ENCODE measurements at places on chromosomes 2 and 18.

GRCh38 chr2:179613701-179614100 is 247.7 kb downstream of the ZNF385B start:
- DNase-seq: no peak

GRCh38 chr2:176095421-176095820 is 2.9 kb downstream of the HOXD13 start:
- no peak for DNase-seq

DNA sequence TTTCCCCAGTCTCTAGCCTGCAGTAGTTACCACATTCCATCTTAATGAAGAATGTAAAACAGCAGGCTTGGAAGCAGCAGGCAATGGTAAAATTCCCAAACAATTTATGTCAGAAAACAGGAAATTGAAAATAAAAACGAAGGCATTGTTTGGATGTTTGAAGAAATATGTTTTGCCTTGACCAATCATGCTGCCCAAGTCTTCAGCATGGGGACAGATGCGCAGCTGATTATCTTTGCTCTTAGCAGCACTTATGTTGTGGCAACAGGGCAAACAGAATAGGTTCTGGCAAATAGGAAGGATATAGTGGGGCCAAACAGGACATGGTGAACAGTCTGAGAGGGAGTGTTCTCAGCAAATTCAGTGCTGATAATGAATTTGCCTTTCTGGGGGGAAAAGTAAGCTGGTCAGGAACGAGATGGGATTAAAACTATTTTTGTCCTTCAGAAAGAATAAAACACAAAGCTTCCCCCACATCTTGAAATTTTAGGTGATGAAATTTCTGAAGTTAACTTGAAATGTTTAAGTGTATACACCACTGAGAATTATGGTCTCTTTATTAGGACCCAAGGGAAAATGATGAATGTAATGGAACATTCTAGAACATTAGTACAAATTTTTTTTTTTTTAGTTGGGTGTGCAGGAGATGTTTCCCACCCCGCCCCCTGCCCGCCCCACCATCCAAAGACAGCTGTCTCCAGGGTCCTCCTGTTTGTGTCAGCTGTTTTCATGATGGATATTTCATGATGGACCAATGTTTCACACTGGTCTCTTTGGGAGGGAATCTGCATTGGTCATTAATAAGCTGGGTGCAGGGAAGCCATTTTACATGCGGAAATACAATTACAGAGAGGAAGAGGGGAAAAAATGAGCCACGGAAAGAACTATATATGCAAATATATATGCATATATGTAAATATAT is 239.5 kb upstream of the REV1 start:
- DNase-seq: peak; percentile 84

DNA sequence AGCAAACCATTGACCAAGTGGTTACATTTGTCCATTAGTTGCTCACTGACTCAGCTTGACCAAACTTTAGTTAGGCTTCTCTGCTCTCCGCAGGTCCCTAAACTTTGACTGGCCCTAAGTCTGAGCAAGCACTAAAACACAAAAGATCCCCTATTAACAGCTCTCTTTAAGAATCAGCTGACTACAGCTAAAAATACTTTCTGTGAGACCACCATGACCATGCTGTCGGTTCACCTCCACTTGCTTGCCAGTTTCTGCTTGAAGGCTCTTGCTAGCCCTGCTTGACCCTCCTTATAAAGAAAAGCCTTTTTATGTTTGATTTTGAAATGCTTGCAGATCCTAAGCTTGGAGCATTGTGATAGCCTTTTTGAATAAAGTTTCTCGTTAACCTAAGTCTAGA is 40.4 kb upstream of the RIT2 start:
- DNase-seq: no peak

DNA sequence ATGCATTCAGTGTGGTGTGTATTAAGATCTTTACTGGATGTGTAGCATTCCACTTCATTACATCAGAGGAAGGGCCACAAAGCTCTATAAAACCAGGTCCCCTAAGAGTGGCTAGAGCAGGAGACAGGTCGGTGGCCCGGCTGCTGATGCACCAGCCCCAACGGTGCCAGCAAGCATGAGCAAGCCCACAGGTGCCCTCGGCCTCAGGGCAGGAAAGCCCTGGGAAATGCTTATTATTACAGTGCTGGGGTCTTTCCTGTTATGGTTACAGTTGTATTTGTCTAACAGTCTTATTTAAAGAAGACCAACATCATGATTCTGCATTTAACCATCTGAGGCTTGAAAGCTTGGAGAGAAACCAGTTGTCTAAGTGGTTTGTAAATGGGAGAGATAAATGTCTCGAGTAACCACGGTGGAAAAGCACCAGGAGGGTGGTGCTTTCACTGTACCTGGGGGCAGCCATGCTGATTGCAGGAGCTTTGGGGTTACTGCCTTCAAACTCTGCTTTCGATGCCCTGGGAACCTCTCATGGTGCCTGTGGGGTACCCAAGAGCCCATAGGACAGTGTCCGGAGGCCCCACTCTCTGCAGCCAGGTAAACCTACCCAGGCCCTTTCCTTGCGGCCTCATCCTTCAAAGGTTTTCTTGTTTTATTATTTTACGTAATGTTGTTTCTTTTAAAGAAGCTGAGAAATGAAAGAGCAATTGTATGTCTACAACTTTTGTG is 133.1 kb downstream of the SH3RF3 start:
- DNase-seq: no peak

DNA sequence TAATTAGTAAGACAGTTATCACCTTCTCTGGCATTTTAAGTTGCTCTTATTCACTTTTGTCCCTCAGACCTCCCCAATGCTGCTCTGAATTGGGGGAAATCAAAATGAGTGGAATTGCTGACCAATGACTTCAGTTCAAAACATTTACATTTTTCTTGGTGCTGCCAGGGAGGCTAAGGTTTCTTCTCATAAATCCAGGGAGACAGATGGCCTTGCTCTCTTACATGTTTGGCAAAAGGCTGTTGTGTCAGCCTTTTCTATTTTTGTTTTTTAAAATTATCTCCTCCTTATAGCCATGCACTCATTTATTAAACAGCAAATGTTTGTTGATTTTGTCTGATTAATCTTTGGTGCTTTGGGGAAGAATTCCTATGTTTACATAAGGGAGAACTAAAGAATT is 82.0 kb downstream of the GALNT13 start:
- no peak for DNase-seq

GRCh38 chr18:44156126-44156525 is 524.6 kb upstream of the SETBP1 start:
- no peak for DNase-seq

- DNase-seq: no peak
These were observed at the start of gene VIT for GRCh38 chr2:36696533-36696932. TSS of gene VIT (plus strand) at chr2:36696707. CDS start at chr2:36716371, 19,664 bp downstream.

DNA sequence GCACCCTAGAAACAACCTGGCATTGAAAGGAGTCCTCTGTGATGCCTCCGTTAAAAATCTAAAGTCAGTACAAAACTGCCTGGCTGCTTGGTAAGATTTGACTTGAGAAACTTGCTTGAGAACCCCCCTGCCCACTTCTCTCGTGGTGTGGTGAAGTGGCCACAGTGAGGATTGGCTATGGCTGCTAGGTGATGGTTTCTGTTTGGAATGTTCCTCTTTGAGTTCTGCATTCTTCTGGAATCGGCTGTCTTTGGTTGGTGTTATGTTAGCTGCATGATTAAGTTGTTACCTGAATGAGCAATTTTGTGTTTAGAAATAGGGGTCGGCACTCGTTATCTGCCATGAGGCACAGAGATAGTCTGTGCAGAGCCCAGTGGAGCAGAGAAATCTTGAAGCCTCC is 21.7 kb upstream of the SAG start:
- no peak for DNase-seq

DNA sequence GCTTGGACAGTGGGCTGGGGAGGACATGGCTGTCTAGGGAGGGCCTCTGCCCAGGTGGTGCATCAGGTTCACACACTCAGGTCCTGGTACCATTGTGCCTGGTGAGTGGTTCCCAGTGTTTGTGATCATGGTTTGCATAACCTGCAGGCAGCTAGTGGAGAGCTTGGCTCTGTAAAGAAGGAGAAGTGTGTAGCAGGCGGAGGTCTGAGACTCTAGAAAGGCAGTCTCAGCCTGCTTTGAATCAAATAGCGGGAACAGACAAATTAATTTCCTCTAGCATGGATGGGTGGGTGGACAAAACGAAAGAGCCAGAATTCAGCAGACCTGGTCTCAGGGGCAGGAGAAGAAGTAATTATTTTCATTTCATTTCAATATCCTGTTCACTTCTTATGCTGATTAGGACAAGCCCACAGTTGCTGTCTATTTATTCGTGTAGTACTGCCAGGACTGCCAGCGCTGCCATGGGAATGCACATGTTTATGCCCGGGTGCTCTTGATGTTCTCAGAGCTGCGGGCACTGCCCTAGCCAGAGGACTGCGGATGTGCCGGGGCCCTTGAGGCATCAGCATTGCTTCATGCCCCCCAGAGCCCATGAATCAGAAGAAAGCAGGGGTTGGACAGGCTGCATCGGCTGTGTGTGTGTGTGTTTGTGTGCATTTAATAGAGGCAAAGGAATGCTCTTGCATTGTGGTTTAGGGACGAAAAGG is 45.4 kb upstream of the DLX2 start:
- DNase-seq: no peak

DNA sequence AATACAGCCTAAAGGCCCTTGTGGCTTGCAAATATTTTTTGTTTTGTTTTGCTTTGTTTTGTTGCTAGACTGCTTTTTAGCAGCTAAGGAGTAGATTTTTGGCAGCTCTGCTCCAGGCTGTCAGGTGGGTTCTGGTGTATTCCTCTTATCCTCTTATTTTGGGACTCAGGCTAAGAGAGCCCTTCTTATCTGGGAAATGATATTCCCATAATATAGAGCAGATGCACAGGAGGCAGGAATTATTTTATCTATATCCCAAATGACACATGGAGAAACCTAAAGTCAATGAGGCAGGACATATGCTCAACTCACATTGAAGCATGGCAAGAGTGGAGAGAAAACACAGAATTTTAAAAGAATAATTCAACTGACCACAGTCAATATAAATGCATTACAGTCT is 369.6 kb downstream of the RIT2 start:
- DNase-seq: no peak

DNA sequence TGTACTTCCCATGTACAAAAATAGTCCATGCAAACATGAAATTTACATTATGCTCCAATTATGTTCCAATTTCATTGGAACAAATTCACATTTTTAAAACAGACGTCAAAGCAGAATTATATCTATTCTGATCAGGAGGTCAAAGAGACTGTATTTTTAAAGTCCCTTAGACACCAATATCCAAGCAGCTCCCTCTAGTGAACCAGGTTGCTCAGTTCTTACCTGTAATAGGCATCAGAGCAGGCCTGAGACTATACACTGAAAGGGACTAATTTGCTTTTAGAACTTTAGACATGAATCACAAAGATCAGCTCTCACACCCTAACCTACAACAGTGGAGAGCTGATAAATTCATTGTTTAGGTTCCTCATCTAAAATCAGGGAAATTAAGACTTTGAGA is 273.9 kb downstream of the MBD2 start:
- peak; percentile 8 for DNase-seq

DNA sequence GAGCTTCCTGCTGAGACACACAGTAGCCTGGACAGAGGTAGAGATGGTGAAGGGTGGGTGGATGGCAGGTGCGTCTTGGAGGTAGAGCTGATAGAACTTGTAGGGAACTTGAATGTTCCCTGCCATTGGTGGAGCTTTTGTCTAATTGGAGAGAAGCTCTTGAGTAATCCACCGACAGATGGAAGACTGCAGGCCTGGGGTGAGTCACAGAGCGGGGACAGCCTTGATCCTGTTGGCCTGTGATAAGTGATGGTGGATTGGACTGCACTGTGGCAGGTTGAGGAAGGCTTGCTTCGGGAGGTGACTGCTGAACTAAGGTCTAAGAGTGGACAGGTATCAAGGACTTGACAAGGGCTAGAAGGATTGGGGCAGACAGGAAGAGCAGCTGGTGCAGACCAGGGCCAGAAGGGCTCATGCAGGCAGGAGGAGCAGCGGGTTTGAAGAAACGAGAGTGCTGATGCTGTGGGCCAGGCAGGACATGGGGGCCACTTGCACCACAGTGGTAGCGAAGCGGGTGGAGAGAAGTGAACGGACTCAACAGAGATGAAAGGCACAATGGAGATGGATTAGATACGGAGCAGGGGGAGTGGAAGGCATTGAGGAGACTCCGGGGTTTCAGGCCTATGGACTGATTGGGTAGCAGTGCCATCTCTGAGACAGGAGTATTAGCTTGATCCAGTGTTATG is 16.3 kb downstream of the CABLES1 start:
- peak; percentile 54 for DNase-seq

GRCh38 chr18:51603551-51603950 is 406.1 kb upstream of the MEX3C start:
- peak; percentile 87 for DNase-seq

GRCh38 chr18:67135981-67136380 is 380.5 kb downstream of the DSEL start:
- DNase-seq: no peak

DNA sequence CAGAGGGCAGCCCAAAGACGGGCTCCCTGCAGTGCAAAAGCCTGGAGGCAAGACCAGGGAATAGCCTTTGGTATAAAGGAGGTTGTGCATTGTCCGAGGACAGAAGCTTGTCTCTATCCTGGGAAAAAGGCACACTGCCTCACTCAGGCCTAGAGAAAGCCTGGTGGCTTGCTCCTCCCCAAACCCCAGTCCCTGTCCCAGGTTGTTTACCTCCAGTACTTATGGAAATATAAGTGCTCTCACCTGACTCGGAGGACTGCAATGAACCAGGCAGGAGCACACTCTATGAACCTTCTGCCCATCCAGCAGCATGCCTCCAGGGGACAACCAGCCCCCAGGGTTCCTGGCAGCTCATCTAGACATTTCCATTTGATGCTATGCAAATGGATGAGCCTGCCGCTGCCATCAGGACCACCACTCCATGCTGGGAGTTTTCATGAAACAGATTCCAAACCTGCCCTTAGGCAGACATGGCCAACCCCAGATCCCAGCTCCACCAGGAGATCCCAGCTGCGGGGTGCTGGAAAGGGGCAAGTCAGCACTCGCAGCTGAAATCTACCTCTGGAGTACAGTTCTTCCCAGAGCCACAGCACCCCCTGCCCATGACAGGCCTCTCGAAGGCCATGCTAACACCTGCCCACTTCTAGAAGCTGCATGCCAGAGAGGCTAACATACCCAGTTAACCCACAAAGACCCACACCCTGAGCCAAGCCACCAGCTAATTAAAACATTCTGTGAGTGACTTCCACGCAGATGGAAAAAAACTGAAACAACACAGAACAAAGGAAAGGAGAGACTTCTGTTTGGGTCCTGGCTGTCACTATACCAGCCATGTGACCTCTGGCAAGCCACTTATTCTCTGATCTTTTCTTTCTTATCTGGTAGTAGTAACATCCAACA is 101.7 kb downstream of the TTC32 start:
- no peak for DNase-seq

DNA sequence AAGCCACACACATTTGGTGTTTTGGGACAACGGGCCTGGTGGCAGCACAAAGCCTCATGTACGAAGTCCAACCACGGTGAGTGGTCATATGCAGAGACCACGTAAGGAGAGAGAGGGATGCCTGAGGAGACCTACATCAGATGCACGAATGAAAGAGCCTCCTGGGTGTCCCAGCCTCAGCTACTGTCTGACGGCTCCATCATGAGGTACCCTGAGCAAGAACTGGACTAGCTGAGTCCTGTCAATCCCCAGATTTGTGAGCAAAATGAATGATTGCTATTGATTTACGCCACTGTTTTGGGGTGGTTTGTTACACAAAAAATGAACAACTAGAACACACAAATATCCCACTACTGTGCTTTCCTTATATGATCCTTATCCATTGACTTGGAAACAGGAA is 275.7 kb upstream of the KYNU start:
- no peak for DNase-seq

GRCh38 chr2:25190536-25190935 is 22.2 kb upstream of the POMC start:
- DNase-seq: no peak

GRCh38 chr2:60954139-60954538 is 63.4 kb upstream of the PEX13 start:
- DNase-seq: no peak
